ENCODE measurements at places on chromosomes 6 and 20.
A peak's percentile ranks its signal among the peaks of the same experiment; 100 is the strongest.

DNA sequence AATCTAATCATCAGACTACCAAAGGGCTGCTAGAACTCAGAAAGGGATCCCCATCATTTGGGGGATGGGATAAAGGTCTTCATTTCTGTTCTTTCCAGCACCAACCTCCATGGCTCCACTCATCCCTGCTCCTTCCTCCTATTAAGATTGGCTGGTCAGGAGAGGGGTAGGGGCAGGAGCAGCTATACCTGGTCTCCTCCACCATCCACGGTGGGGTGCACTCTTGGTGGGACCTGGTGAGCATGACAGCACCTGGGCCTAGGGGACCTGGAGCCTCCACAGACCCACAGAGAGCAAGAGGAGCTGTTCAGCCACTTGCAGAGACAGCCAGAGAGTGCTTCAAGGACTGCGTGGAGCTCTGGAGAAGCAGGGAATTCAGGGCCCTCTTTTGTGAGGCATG lies 6.1 kb upstream of the ULBP2 start:
- DNase-seq: no peak

DNA sequence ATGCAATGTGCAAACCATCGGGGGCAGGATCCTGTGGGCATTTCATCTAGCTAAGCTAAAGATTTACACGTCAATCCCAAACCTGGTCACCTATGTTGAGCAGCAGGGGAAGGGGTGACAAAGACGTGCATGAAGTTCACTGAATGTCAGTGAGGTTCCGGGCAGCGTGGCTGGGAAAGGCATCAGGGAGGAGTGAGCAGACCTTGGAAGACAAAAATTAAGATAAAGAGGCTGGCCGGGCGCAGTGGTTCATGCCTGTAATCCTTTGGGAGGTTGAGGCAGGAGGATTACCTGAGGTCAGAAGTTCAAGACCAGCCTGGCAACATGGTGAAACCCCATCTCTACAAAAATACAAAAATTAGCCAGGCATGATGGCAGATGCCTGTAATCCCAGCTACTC lies 126.1 kb downstream of the PREX1 start:
- DNase-seq: no peak

DNA sequence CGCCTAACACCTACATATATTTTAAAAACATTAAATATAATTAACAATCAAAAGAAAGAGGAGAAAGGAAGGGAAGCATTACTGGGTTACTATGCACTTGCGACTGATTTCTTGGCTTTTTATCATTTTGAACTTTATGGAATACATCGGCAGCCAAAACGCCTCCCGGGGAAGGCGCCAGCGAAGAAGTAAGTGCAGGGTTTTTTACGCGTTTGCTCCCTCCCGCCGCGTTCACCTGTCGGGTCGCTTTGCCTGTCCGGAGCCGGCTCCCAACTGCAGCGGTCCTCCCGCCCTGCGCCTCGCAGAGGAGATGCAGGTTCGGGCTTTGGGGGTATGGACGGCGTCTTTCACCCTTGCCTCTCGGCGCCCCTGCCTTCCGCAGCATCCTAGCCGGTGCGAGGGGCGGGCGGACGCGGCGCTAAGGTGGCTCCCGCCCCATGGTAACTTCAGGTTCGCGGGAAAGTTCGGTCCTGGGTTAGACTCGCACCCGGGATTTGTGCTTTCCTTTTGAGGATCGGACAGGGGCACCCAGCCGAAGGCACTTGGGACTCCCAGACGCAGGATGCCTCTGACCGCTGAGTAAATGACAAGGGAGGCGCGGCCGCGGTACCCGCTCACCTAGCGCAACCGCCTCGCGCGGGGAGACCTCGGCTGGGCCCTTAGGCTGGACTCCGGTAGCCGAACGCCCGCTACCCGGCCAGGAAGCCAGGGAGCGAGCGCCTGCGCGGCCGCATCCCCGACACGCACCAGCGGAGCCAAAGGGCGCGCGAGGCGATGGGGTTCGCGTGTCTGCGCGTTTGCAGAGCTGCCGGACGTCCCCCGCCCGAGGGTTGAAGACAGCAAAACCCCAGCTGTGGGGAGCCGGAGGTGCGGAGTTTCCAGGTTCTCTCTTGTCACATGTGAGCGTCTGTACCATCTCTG lies 891 bp downstream of the RSPO3 start:
- peak; percentile 5 for DNase-seq

DNA sequence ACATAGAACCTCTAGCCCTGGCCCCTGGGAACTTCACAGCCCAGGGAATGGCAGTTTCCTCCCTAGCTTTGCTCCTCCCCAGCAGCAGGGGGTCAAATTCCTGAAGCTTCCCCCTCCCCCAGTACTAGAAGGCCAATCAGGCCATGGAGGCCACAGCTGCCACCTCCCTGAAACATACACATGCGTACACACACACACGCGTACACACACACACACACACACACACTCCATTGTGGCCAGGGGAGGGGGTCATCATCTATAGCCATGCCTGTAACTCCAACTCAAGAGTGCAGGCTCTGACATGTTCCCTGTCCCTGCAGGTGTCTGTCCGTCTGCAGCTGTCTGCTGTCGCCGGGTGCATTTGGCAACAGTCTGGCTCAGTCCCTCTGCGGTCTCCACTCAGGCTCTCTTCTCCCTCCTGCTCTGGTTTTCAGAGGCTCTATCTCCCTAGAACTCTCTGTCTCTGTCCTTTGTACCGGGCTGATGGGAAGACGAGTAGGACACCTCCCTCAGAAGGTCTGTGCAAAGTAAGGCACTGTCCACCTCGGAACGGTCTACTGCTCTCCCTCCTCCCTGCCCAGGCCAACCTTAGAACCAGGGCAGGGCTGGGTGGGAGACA lies 1.4 kb downstream of the LRFN2 start:
- no peak for DNase-seq

DNA sequence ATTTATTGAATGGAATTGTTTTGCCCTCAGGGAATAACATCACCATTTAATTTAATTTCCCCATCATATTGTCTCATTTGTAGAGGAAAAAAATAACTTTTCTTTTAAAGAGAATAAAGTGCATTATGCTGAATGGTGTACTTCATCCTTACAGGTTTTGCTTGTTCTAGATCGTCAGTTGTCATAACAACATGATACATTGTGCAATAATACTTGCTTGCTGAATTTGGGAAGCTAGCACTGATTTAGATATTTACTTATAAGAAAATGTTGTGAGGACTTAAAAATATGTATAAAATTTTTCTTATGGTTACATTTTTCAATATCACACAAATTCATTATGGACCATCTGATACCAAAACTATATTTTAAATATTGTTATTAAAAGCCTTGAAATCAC lies 509.0 kb upstream of the POU3F2 start:
- no peak for DNase-seq

DNA sequence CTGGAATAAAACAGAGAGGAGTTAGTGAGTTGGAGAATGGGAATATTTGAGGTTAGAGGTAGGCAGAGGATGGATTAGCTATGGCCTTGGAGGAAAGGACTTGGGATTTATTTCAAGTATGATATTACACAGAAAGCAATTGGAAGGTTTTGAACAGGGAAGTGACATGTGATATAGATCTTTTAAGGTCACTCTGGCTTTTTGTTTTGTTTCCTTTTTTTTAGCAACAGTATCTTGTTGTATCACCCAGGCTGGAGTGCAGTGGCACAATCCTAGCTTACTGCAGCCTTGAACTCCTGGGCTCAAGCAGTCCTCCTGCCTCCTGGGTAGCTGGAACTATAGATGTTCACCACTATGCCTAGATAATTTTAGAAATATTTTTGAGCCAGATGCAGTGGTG lies 190.3 kb downstream of the UTRN start:
- DNase-seq: no peak

DNA sequence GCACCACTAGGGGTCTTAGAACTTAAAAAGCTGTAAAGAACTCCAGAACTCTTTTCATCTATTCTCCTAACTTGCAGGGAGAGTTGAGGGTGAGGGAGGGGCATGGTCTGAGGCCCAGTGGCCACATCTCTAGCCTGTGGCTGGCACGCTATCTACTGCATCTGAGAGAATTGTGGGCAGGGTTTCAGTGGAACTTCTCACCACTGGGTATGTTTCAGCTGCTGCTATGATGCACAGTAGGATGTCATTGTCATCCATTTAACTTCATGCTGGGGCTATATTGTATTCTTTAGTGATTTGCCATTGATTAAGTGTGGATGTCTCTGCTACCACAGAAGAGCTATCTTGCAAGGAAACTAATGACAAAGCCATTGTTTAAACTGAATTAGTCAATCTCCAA lies 4.5 kb downstream of the TMEM14A start:
- no peak for DNase-seq

- no peak for DNase-seq
Observed at GRCh38 chr6:121597654-121598053, 162.2 kb downstream of the GJA1 start.

GRCh38 chr6:43742931-43743632 lies 26.9 kb upstream of the VEGFA start:
- DNase-seq: no peak

DNA sequence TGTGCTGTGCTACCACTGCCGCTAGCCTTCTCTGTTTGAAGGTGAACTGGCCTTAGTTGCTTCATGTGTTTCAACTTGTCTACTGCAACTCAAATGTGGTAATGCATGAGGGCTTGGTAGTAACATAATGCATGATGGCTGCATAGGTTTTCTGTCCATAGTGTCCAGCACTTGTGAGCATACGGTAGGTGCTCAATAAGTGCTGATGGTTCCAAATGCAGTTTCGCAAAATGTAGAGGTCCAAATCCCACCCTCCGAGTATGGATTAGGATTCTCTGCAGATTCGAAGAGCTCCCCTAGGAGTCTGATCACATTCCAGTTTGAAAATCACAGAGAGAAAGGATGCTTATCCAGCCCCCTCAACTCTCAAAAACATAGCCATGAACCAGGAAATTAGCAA lies 64.2 kb downstream of the FGD2 start:
- no peak for DNase-seq

DNA sequence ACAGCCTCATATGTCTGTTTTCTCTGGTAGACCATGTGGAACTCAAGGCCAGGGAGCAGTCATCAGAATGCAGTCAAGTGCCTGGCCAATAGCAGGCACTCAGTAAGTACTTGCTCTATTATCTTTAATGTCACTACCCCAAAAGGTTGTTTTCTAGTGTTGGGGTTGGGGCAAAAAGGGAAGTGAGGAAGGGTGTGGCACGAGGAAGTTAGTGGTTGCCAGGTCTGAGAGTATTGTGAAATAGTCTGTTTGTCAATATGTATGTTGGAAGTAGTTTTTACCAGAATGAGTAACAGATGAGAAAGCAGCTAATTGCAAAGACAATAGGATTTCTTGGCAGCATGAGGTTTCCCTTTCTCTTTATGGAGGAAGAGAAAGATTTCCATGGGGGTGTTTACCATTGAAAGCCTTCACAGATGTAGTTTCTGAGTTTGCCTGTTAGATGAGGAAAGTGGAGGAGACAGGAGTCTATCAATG lies 59.5 kb upstream of the ARMH2 start:
- no peak for DNase-seq

GRCh38 chr6:35160642-35161041 lies 19.5 kb upstream of the TCP11 start:
- DNase-seq: no peak

GRCh38 chr6:157908369-157909281 lies 73.0 kb upstream of the SYNJ2 start:
- DNase-seq: no peak

DNA sequence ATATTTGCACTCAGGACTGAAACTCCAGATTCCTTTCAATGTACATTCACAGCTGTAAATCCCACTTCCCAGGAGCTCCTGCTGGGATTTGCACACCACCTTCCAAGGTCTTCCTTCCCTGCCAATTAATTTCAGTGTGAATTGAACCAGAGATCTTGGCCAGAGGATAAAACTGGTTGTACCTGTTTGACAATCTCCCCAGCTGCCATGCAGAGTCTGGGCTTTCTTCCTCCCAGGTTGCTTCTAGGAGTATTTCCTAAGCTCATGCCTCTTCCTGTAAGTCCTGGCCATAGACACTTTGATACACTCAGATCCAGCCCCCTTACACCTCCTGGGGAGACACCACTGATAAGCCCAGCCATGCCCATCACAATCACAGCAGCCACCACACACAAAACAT lies 15.6 kb downstream of the MAFB start:
- DNase-seq: no peak

- no peak for DNase-seq
Observed at GRCh38 chr6:107064579-107065065, 36.6 kb downstream of the MTRES1 start.

DNA sequence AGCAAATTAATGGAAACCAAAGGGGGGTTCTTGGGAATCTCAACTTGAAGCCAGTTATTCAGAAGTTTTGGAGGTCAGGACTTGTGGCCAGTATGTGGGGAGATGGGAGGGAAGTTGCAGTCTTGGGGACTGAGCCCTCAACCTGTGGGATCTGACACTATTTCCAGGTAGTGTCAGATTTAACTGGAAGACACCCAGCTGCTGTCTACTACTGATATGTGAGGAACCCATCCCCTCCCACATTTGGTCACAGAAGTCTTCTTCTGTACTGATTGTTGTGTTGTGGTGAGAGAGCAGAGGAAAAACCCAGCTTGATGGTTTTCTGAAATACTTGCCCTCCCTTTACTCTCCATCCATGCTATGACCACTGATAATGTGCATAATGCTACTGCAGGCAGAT lies 134.0 kb downstream of the QRSL1 start:
- no peak for DNase-seq

DNA sequence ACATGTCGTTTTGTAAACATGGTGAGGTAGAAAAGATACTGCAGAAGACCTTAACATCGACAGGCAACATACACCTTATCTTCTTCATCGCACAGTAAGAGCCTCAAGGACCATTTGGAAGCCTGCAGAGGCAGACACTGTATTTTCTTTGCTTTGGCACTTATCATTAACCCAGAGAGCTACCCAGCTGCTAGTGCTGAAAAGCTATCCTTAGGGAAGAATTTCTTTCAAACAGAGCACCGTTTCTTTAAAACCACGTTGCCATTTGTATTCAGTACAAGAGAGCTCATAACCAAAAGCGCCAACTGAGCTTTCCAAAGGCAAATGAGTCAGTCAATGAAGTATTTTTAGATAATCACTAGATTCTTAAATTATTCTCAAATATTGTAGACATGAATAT lies 306.6 kb downstream of the EPM2A start:
- no peak for DNase-seq

- DNase-seq: no peak
Observed at GRCh38 chr6:43858161-43859153, 88.4 kb downstream of the VEGFA start.

- no peak for DNase-seq
Observed at GRCh38 chr6:7546020-7546369, 4.5 kb downstream of the DSP start.

GRCh38 chr6:159093609-159094443 lies 49.0 kb upstream of the TAGAP start:
- DNase-seq: peak; percentile 37

DNA sequence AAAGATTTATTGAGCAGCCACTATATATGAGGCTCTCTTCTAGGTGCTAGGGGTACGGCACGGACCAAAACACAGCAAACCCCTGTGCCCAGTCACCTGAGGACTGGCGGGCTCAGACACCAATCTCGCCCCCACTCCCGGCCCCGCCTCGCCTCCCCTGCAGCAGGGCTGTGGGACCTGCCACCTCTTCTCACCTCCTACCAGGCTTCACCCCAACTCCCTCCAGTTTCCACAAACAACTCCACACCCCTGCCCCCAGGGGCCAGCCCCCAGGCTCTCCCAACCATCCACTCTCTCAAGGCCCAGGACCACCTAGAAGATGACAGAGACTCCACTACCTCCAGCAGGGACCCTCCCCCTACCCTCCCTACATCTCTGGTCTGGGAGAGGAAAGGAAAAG lies 6.5 kb downstream of the TFEB start:
- no peak for DNase-seq
